Activated T-cell treated with anti-CD3 and anti-CD28 coated beads, Interleukin-2, amount 50 U/mL, for 72 hours (primary cell): ENCODE measurements at places on chromosomes 16 and 17.

GRCh38 chr16:13479549-13479948 is 440.4 kb upstream of the ERCC4 start:
- H3K4me1 ChIP-seq: no peaks in the 10 kb centered on the region
- no peak for DNase-seq
- H3K27ac ChIP-seq: no peak overlapping the region
- H3K36me3 ChIP-seq: no peaks in the 10 kb centered on the region
- H3K27me3 ChIP-seq: no peaks in the 10 kb centered on the region
- no peak overlapping the region for H3K4me3 ChIP-seq

DNA sequence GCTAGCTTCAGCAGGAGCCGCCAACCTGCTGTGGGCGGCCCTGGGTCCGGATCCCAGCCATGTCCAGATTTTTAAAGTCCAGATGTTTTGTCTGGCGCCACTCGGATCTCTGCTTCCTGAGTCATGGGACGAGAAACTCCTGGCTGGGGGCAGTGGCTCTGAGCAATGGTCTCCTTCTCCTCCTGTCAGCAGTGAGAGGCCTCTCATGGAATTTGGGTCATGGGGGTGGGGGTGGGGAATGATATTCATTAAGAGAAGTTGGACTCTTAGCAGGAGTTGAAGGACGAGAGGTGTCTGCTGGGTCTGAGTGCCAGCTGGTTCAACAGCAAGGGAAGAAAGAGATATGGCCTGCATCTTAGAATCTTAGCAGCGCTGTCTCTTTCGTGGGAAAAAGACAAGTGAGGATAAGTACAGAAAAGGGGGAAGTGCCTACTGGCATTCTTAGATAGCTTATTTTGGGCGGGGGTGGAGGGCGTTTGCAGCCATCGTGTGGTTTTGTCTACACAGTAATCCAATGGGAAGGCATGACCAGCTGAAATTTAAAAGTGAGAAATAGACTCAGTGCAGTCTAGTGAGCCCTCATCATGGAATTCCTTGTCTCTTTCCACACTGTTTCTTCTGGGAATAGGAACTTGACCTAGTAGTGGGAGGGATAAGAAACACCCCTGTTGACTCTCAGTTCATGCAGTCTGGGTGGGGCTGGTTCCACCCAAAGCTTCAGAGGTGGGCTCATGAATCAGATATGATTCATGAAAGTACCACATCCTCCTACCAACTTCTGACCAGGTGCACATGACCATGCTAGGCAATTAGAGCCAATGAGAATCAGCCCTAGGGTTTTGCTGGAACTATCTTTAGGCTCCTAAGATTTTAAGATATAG is 80.5 kb downstream of the MYH13 start:
- no peaks in the 10 kb centered on the region for H3K4me1 ChIP-seq
- peaks cover 50% of the 10 kb centered on the region for H3K27me3 ChIP-seq
- H3K36me3 ChIP-seq: no peaks in the 10 kb centered on the region
- peak; percentile 5 for DNase-seq
- no peak overlapping the region for H3K4me3 ChIP-seq
- H3K27ac ChIP-seq: no peak overlapping the region

- no peaks in the 10 kb centered on the region for H3K27me3 ChIP-seq
- no peak overlapping the region for H3K27ac ChIP-seq
- no peak for DNase-seq
- H3K4me3 ChIP-seq: no peak overlapping the region
- H3K4me1 ChIP-seq: peaks cover 6% of the 10 kb centered on the region
- H3K36me3 ChIP-seq: no peaks in the 10 kb centered on the region
Measured at GRCh38 chr16:23318639-23319038, 16.5 kb downstream of the SCNN1B start.

DNA sequence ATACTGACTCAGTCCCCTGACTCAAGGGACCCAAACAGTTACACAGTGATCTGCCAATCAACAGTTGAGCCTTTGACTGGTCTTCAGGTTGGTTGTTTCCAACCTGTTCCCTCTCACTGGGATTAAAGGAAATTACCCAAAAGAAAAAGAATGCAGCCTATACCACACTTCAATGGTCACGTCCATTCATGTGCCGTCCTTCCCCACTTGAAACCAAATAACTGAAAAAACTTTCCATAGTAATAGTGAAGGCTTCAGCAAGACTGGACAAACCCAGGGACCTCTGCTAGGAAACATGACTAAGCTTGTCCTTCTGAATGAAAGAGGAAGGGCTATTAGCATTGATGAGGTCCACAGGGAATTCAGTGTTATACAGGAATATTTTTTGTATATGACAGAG is 30.6 kb downstream of the MRPS23 start:
- no peaks in the 10 kb centered on the region for H3K36me3 ChIP-seq
- H3K27ac ChIP-seq: no peak overlapping the region
- no peak for DNase-seq
- no peaks in the 10 kb centered on the region for H3K27me3 ChIP-seq
- H3K4me1 ChIP-seq: no peaks in the 10 kb centered on the region

- peaks cover 27% of the 10 kb centered on the region for H3K36me3 ChIP-seq
- peak overlapping the region; percentile 60 for H3K4me3 ChIP-seq
- H3K27ac ChIP-seq: peak overlapping the region; percentile 99
Measured at GRCh38 chr17:76191896-76192295, 48.4 kb downstream of the RNF157 start.

- H3K4me3 ChIP-seq: no peak overlapping the region
- H3K27me3 ChIP-seq: no peaks in the 10 kb centered on the region
- no peak overlapping the region for H3K27ac ChIP-seq
- DNase-seq: no peak
- H3K4me1 ChIP-seq: no peaks in the 10 kb centered on the region
- no peaks in the 10 kb centered on the region for H3K36me3 ChIP-seq
Measured at GRCh38 chr17:74815550-74816370, 39.6 kb upstream of the NAT9 start.

DNA sequence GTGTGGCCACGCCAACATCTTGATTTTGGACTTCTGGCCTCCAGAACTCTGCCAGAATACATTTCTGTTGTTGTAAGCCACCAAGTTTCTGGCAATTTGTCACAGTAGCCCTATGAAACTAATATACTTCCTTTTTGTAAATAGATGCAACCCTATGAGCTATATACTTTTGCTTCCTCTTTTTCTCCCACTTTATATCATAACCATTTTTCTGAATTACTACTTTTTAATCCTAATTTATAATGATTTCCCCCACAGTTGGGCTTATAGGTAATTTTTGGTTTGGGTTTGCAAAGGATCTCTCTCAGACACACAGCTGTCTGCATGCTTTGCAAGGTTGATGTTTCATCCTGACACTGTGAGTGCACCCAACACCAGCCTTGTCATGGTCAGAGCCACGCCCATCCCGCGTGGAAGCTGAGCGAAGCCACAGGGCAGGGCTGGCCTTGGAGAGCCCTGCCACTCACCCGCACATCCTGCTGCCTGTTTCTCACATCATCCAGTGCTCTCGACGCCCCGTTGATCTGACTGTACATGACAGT is 5.8 kb downstream of the TRIM25 start:
- no peaks in the 10 kb centered on the region for H3K27me3 ChIP-seq
- peaks cover 57% of the 10 kb centered on the region for H3K4me1 ChIP-seq
- no peak for DNase-seq
- peak overlapping the region; percentile 87 for H3K27ac ChIP-seq
- H3K36me3 ChIP-seq: peaks cover 64% of the 10 kb centered on the region

- no peaks in the 10 kb centered on the region for H3K4me1 ChIP-seq
- H3K27ac ChIP-seq: no peak overlapping the region
- no peaks in the 10 kb centered on the region for H3K36me3 ChIP-seq
- H3K4me3 ChIP-seq: no peak overlapping the region
Measured at GRCh38 chr16:83308414-83308813, 499.4 kb upstream of the HSBP1 start.

DNA sequence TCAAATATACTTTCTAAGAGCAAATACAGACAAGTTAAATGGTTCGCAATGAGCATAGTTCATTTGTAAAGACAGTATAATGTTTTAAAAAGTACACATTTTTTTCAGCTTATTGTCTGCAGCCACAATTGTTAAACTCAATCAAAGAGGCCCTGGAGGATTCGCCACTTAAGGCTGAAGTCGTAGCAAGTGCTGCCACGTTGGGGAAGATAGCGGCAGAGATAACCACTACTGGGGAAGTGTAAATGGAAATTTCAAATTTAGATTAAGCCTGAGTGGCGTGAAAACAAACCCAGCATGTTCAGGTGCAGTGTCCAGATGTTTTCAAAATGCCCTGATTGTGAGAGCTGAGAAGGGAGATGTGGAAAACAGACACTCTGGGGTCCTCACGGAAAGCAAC is 8.4 kb downstream of the PMP22 start:
- no peak overlapping the region for H3K4me3 ChIP-seq
- H3K36me3 ChIP-seq: no peaks in the 10 kb centered on the region
- H3K27me3 ChIP-seq: peaks cover 76% of the 10 kb centered on the region
- DNase-seq: no peak

DNA sequence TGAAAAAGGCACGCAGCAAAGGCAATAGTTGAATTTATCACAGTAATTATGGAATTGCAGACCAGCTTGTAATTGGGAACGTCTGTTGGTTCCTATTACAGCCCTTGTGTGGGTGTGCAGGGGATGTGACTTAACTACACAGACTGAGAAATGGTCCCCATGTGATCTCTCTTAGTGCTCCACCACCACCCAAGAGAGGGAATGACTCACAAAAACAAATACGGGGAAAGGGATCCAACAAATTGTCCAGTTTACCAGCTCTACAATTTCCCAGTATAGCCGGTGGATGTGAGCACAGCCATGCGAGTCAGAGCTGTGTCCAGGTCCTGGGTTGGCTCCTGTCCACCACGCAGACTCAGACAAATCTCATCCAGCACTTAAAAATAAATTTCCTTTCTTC is 337.9 kb downstream of the GRIN2A start:
- no peaks in the 10 kb centered on the region for H3K36me3 ChIP-seq
- DNase-seq: no peak
- no peaks in the 10 kb centered on the region for H3K27me3 ChIP-seq
- no peak overlapping the region for H3K27ac ChIP-seq
- no peak overlapping the region for H3K4me3 ChIP-seq

DNA sequence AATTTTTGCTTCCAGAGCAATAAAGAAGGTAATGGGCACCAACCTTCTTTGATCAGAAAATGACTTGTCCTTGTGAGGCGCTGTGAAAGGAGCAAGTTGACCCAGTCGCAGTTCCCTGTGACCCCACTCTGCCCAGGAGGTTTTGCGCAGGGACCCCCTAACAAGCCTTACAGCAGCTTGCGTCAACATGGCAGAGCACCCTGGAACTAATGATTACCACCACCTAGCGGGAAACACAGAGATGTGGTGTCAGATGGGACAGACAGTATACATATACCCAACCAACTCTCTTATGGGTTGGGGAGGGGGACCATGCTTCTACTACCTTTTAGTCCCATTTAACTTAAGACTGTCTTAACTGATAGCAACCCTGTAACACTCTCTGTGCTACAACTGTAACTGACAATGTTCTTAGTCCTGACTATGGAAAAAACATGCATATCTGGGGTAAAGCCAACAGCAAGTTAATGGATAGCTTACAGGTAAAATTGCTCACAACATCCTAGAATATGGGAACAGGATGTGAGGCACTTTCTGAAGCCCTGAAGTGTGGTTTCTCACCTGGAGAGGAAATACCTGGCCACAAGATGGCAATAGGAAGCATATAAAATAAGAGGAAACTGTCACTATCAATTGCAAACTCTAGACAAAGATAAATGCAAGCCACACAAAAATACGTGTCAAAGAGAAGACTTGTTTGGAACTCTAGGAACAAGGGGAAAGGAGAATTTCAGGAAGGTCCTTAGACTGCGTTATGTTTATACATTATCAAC is 3.0 kb downstream of the KARS1 start:
- H3K27ac ChIP-seq: peak overlapping the region; percentile 95
- peaks cover 19% of the 10 kb centered on the region for H3K36me3 ChIP-seq
- H3K27me3 ChIP-seq: no peaks in the 10 kb centered on the region
- H3K4me3 ChIP-seq: peak overlapping the region; percentile 98
- H3K4me1 ChIP-seq: peaks cover 50% of the 10 kb centered on the region
- DNase-seq: no peak

- no peak for DNase-seq
- H3K4me1 ChIP-seq: no peaks in the 10 kb centered on the region
- H3K4me3 ChIP-seq: no peak overlapping the region
- no peaks in the 10 kb centered on the region for H3K36me3 ChIP-seq
- H3K27me3 ChIP-seq: no peaks in the 10 kb centered on the region
Measured at GRCh38 chr16:76226011-76226410, 51.2 kb upstream of the CNTNAP4 start.

DNA sequence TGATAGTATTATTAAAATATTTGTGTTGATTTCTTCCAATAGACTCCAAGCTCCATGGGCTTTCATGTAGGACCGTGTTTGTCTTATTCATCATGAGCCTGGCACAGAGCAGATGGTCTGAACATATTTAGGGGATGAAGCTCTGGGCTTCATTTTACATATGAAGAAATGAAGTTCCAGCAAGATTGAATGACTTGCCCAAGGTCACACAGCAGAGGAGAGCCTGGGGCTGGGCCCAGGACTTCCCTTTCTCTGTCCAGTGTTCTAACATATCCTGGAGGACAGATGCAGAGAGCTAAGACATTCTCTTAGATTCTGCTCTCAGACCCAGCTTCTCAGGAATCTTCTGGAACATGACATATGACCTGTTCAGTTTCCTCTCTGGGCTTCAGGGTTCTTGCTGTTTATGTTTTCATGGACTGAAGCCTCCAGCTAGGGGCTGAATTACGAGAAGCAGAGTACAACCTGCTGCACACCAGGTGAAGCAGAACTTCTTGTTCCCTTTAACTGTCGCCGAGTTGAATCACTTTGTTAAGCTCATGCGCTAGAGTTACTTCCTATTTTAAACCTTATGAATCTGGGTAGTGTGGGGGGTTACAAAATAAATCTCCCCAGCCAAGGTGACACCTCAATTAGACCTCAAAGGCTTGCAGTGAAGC is 53.6 kb downstream of the GPRC5B start:
- no peaks in the 10 kb centered on the region for H3K4me1 ChIP-seq
- no peak for DNase-seq
- H3K4me3 ChIP-seq: no peak overlapping the region
- no peak overlapping the region for H3K27ac ChIP-seq

GRCh38 chr16:56609463-56609921 is 1.1 kb downstream of the MT2A start:
- H3K4me3 ChIP-seq: peak overlapping the region; percentile 99
- no peaks in the 10 kb centered on the region for H3K27me3 ChIP-seq
- DNase-seq: peak; percentile 90
- H3K27ac ChIP-seq: peak overlapping the region; percentile 27
- peaks cover 77% of the 10 kb centered on the region for H3K4me1 ChIP-seq

- no peak overlapping the region for H3K4me3 ChIP-seq
- H3K27me3 ChIP-seq: peaks cover 8% of the 10 kb centered on the region
- no peaks in the 10 kb centered on the region for H3K36me3 ChIP-seq
- no peaks in the 10 kb centered on the region for H3K4me1 ChIP-seq
- H3K27ac ChIP-seq: no peak overlapping the region
Measured at GRCh38 chr16:71600822-71601221, 23.9 kb upstream of the TAT start.

- no peaks in the 10 kb centered on the region for H3K27me3 ChIP-seq
- no peak overlapping the region for H3K27ac ChIP-seq
- no peaks in the 10 kb centered on the region for H3K4me1 ChIP-seq
- no peak for DNase-seq
Measured at GRCh38 chr16:88901718-88902337, 35.4 kb upstream of the PABPN1L start.

GRCh38 chr16:85055493-85056210 is 28.1 kb downstream of the KIAA0513 start:
- peak overlapping the region; percentile 71 for H3K4me3 ChIP-seq
- H3K27me3 ChIP-seq: no peaks in the 10 kb centered on the region
- DNase-seq: peak; percentile 81
- H3K36me3 ChIP-seq: peaks cover 2% of the 10 kb centered on the region
- peaks cover 48% of the 10 kb centered on the region for H3K4me1 ChIP-seq
